ENCODE measurements at places on chromosomes 5 and 9. TPM values are rescaled to one million over a fixed set of nuclear protein-coding genes. Genes with fewer than 3 reads are reported as not detected.

The SPINK13 gene
- total RNA-seq, result not detected

DNA sequence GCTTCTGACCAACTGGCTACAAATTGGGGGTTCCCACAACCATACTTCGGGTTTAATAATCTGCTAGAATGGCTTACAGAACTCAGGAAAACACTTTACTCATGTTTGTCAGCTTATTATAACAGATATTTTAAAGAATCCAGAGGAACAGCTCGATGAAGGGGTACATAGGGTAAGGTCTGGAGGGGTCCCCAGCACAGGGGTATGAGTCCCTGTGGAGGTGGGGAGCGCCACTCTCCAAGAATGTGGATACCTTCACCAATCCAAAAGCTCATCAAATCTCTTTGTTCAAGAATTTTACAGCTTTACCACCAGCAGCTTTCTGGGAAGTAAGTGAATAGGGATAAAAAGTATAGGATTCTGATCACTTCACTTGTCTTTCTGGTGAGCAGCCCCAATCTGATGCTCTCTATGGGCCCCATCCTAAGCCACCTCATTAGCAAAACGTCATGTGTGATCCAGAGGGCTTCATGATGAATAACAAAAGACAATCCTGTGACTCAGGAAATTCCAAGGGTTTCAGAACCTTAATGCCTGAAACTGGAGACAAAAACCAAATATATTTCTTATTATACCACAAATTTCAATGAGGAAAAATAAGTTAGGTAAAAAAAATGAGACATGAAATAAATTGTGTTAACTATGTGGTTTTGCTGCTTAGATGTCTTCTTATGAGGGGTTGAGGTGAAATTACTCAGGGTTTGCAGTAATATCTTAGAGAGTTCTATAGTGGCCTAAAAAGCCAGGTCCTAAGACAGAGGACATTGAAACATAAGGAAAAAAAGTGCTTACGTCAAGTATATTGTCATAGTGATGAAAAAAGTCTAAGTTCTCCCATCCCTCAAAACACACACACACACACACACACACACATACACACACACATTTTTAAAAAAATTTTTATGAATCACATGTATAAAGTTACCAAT, 290.5 kb downstream of the ANXA1 start:
- DNase-seq, result no peak

DNA sequence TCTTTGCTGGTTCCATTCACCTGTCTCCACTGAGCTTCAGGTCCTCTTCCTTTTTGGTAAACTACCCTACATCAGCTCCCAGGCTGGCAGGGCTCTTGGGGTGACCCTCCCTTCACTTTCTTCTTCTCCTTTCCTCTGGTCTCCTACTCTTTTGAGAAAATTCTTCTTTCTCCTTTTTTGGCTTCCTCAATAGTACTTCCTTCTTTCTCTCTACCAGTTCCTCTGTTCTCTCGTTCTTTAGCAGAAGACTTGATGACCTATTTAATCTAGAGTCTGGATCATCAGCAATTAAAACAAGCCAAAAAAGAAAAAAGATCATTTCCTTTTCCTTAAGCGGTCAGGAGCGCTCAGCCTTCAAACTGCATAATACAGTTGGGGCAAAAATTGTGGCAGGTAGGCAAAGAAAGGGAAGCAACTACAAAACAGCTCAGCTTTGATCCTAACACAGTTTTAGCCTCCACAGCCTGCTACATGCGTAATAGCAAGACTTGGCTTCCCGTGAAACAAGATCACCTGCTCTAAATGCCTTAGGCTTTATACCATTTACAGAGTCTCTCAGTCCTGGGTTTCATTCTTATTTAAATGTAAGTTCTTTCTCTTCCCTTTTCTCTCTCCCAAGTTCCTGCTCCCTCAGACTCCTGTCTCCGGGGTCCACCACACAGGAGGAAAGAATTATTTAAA, 14.0 kb upstream of the GSN start:
- no peak for DNase-seq

DNA sequence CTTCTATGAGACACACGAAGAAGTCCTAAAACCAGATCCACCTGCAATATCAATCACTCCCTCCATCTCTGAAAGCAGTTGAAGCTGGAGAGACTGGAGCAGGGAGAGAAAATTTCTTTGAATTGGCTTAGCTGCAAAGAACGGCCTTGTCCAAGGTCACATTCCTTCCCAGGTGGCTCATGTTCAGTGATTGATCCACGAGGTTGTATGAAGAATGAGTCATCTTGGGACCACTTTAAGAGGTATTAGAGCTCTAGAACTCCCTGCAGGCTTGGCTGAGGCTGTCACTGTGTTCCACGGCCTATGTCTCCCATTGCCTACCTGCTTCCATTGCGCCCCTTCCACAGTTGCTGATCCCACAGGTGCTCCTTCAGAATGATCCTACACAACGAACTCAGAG, 68.2 kb downstream of the HMHB1 start:
- no peak for DNase-seq

The GPX8 gene
- not detected for total RNA-seq

GRCh38 chr5:92841604-92842155, 739.3 kb downstream of the NR2F1-AS1 start:
- DNase-seq, result no peak

DNA sequence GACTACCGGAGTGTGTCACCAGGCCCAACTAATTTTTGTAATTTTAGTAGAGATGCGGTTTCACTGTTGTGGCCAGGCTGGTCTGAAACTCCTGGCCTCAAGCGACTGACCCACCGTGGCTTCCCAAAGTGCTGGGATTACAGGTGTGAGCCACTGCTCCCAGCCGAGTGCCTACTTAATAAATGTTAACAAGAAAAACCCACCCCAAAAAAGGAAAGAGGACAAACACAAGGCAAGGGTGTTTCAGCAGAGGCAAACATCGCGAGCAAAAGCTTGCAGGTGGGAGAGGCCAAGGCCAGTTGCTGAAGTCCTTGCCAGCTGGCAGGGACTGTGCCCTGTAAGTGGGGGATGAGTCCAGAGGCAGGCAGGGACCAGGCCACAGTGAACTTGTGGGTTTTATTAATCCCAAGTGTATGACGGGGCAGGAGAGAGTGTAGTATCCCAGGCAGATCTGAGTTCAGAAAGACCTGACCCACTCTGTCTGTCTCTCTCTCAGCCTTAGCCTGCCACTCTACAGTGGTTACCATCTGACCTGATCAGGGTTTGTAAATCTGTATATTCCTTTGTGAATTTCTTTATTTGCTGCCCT, 6.4 kb upstream of the FPGS start:
- no peak for DNase-seq

GRCh38 chr9:98101868-98102273, 17.2 kb downstream of the TRIM14 start:
- DNase-seq, result peak; percentile 92

The MEGF10 gene
- not detected for total RNA-seq

- no peak for DNase-seq
Measured at GRCh38 chr9:137762414-137763061, 115.0 kb upstream of the CACNA1B start.

The PGM5 gene
- not detected for total RNA-seq

Data from activated CD4-positive, alpha-beta T cell treated with anti-CD3 and anti-CD28 coated beads, Interleukin-2, amount 10 ng/mL, durations not matched to agents 7 days and 5 days (primary cell).